ENCODE measurements at places on chromosomes 2 and 18.

- no peak for DNase-seq
These were observed 16.9 kb downstream of the LCT start for GRCh38 chr2:135820003-135820618.

DNA sequence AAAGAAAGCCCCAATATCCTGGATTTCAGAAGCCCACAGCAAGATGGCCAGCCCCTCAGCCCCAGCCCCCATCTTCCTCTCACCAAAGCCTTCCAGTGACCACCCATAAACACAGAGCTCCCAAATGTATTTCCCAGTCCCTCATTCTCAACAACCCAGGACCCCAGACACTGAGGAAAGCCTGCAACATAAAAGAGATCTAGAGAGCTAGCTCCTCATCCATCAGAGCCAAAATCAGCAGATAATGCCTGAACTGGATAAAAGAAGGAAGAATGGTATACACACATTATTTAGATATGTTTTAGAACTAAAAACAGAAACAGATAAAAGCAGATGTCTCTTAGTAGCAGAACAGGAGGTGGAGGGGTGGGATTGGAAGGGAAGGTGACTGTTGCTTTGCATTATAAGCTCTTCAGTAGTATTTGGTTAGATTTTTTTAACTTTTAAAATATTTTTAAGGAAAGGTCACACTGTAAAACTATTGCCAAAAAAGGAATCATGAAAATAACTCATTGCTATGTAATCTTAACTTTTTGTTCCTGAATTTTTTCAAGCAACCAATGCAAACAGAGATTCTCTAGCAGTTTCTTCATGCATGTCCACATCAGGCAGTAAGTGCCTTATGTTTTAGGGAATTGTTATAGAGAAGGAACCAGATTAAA is 144.2 kb upstream of the PKDCC start:
- no peak for DNase-seq

DNA sequence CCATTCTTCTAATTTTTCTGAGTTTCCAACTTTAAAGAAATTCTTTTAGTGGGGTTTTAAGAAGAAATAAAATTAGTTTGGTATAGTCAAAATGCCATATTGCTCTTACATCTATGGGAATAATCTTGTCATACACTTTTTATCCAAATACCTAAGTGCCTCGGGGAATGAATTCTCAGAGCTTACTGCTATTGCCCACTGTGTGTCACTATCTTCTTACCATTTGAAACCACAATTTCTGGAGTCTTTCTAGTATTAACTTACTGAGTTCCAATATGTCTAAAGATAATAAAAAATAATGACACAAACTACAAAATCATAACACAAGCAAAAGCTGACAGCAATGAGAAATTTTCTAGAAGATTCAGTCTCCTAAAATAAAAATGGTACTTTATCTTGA is 23.7 kb upstream of the DNAH6 start:
- DNase-seq: no peak

DNA sequence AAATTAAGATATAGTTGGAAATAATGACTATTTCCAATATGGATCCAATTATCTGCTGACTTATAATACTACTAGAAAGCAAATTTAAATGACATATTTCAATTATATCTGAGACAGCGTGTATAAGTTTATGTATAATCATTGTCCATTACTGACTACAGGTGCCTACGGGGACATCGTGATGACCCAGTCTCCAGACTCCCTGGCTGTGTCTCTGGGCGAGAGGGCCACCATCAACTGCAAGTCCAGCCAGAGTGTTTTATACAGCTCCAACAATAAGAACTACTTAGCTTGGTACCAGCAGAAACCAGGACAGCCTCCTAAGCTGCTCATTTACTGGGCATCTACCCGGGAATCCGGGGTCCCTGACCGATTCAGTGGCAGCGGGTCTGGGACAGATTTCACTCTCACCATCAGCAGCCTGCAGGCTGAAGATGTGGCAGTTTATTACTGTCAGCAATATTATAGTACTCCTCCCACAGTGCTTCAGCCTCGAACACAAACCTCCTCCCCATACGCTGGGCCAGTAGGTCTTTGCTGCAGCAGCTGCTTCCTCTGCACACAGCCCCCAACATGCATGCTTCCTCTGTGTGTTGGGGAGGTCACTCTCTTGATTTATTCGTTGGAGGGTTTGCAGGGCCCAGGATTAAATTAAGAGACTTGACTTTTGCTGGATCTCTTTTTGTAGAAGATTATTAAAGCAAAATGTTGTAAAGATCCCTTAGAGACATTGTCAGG is 194.4 kb downstream of the RPIA start:
- DNase-seq: no peak

- no peak for DNase-seq
These were observed 7.9 kb downstream of the UGP2 start for GRCh38 chr2:63849381-63850203.

GRCh38 chr2:143901185-143901842 is 618.6 kb downstream of the ZEB2 start:
- no peak for DNase-seq
